ENCODE measurements at places on chromosomes 2 and 18.
A peak's percentile ranks its signal among the peaks of the same experiment; 100 is the strongest.

DNA sequence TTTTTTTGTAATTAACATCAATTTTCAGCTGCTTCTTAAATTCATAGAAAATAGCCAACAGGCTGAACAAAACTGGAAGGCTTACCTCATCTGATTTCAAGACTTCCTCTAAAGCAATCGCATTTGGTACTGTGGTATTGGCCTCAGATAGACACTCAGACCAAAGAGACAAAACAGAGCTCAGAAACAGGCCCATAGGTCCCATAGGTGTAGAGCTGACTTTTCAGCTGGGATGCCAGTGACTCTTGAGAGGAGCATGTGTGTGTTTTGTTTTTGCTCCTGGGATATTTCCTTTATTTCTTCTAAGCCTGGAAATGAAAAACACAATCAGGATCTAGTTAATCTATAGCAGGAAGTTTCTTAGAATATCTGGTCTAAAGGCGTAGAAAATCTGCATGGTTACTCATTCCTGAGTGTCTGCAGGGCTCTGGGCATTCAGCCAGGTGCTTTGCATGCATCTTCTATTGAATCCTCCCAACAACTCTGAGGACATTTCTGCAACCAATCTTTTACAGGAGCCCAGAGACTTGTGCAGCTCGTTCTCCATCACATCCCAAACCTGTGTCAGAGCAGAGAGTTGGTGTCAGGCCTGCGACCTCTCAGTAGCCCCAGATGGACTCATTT lies 190.8 kb downstream of the RTP5 start:
- no peak for DNase-seq

DNA sequence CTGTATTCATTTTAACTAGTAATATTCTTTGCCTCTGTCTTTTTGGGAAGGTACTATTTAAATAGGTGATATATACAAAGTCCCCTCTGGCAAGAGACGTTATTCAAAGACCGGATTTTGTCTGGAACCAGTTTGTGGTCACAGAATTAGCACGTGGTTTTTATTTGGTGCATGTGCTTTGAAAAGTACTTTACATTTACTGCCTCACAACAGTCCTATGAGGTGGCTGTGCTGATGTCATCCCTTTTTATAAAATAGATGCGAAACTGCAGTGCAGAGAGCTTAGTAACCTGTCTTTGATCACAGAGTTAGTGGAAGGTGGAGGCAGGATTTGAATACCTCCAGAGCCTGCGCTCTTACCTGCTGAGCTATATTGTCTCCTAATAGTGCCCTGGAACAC lies 4.0 kb downstream of the LPIN1 start:
- no peak for DNase-seq

DNA sequence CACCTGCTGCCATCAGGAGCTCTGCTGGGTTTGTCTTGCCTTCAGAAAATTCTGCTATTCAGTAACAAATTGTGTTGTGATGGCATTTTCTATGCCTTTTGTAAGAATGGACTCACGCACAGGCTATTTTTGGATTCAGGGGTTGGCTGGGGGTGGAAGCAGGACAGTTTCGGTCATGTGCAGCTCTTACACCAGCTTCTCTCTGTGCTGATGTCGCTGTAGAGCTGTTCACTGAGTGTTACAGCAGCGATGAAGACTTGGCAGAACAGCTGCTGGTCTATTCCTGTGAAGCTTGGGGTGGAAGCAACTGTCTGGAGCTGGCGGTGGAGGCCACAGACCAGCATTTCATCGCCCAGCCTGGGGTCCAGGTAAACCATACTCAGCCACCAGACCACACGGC lies 49.2 kb downstream of the TRPM8 start:
- no peak for DNase-seq

DNA sequence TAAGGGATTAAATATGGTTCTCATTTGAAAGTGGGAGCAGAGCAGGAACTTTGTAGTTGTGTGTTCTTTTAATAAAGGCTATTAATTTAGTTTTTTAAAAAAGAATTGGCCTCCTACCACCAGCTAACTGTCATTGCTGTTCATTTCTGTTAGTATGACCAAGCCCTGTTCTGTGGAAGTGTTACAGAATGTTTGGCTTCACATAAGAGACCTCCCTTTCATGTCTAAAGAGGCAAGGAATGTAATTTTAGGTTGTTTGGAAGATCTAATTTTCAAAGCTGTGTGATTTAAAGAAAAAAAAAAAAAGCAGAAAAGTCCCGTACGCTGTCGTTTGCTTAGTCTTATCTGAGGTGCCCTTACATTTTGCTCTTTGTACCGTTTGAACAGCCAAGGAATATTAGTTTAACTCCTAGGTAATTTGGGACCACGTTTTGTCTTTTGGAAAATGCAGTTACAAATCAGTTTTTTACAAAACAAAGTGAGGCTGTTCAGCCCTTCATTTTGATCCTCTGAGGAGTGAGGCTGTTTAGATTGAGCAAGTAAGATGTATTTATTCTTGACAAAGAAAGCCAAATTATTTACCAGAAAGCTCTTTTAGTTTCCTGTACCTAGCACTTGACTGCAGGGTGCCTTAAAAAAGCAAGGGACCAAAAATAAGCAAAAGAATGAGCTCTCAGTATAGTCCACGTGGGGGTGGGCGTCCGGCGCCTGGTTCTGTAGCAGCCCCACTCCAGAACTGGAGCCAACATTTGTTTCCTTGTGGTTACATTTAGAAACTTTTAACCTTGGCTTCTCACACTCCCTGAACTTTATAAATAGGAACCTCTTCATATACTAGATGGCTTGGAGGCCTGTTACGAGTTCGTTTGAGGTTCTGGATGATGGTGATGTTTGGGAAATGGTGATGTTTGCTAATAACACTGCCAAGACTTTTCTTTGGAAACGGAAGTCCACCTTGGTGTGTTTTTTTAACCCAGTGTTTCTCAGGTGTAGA lies 136.2 kb downstream of the FMNL2 start:
- no peak for DNase-seq

- no peak for DNase-seq
Measured at GRCh38 chr2:128320192-128320905, 1.7 kb upstream of the HS6ST1 start.

DNA sequence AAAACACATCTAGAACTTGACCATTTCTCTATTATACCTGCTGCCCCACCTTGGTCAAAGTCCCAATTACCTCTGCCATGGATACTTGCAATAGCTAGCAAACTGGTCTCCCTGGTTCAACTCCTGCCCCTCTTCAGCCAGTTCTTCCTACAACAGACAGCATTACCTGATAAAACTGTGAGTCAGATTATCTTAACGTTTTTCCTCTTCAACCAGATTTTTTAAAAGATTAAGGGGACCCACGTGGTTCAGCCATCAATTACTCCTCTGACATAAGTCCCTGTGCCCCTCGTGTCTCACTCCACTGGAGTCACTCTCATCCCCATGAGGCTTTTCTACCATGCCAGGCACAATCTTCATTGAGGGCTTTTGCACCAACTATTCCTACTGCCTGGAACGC lies 5.3 kb upstream of the ARHGAP15 start:
- DNase-seq: no peak

DNA sequence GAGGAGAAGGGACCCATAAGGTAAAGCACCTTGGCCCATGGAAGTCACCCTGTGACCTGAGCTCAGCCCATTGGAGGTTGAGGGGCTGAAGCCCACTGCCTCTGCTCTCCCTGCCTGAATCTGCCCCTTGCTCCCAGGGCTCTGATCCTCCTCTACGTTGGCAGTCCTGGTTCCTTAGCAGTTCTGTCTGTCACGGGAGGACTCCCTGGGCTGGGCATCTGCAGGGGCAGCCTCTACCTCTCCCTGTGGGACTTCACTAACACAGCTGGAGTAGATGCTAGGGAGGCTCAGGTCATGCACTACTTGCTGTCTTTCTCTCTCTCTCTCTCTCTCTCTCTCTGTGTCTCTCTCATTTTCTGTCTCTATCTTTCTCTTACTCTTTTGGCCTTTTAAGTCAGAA lies 8.7 kb downstream of the GYPC start:
- DNase-seq: no peak

DNA sequence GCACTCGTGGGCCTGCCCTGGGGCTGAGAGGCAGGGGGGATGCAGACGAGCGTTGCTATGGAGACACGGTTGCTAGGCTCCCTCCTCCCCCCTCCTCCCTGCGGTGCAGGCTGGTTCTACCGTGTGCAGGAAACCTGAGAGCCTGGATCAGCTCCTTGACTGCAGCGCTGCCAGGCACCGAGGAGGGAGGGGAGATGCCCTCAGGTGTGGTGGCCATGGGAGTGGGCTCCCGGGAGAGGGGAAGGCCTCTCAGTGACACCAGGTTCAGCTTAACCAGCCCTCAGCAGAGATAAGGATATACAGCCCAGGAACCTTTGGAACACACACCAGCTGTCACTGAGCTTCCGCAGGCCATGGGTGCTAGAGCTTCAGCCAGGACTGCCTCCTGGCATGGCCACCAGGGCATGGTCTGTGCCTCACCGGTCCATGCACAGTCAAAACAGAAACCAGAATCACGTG lies 124.4 kb upstream of the PXDN start:
- DNase-seq: no peak

DNA sequence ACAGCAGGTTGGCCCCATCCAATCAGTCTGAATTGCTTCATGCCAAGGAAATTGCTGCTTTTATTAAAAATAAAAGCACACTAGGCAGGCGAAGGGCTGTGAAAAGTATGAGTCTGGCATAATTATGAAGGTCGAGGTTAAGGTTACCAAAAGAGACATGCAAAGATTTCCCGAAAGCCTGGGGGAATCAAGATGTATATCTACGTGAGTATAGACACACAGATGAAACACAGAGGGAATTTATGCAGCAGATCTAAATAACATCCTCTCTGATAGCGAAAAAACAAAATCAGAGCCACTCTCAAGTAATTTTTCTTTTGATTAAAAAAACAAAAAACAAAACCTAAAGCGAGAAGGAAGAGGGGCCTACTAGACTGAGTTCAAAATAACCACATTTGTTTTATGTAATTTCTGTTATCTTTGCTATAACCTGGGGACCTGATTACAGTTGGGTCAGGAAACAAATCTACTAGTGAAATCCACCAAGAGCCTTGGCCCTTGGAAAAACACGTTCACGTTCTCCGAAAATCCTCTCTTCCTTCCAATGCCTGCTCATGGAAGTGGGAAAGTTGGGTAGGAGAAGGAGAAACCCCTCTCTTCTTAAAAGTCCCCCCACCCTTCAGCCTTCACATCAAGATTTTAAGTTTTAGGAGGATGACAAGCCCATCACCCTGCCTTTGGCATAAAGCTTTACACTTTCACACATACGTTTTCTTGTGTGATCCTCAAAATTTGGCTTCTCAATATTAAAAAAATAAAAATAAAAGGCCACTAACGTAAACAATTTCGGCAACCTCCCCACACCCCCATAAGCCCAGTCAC lies 1.4 kb downstream of the AAK1 start:
- no peak for DNase-seq

GRCh38 chr2:236551471-236552211 lies 18.0 kb upstream of the ACKR3 start:
- DNase-seq: no peak

GRCh38 chr2:146677280-146677679 lies 1167.5 kb upstream of the ACVR2A start:
- DNase-seq: no peak

DNA sequence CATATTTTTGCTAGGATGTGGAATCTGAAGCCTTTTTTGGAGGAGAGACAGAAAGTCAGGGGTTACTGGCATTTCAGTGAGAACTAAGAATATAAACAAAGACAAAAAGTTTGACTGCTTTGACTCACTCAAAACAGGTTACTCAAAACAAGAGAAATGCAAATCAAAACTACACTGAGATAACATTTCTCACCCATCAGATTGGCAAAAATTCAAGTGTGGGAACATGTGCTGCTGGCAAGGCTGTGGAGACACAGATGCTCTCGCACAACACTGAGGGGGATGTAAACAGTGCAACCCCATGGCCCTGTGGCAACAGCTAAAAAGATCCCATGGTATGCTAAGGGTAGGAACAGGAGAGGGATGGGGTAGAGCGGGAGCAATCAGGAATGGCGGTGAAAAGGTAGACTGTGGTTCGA lies 86.6 kb downstream of the DTNB start:
- DNase-seq: no peak

GRCh38 chr2:50346629-50347357 lies 685.1 kb downstream of the NRXN1 start:
- no peak for DNase-seq

GRCh38 chr2:217477583-217477982 lies 525.2 kb downstream of the TNS1 start:
- no peak for DNase-seq

GRCh38 chr2:149871091-149871885 lies 283.7 kb upstream of the MMADHC start:
- DNase-seq: no peak

- DNase-seq: peak; percentile 72
Measured at GRCh38 chr2:172226244-172227061, 123.8 kb upstream of the DLX2 start.

DNA sequence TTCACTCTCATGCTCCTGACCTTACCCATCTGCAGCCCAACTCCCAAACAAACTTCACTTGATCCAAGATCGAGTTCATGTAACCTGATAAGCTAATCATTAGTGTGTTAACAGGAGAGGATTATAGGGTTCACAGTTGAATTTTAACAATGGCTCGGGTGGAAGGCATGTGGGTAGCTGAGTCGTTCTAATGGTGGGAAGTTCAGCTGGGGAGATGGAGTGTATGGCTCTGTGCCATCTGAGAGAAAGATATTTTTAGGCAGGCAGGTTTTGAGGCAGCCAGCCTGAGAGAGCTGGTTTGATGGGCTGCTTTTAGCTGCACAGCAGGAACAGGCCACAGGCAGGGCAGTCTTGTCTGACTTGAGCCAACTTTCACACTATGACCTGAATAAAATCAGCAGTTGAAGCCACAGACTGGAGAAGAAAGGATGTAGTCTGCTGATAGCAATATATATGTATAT lies 17.7 kb upstream of the NFE2L2 start:
- DNase-seq: no peak

- no peak for DNase-seq
Measured at GRCh38 chr18:42536442-42536841, 579.0 kb downstream of the RIT2 start.

GRCh38 chr18:21593540-21594257 lies 6.8 kb downstream of the ESCO1 start:
- no peak for DNase-seq

DNA sequence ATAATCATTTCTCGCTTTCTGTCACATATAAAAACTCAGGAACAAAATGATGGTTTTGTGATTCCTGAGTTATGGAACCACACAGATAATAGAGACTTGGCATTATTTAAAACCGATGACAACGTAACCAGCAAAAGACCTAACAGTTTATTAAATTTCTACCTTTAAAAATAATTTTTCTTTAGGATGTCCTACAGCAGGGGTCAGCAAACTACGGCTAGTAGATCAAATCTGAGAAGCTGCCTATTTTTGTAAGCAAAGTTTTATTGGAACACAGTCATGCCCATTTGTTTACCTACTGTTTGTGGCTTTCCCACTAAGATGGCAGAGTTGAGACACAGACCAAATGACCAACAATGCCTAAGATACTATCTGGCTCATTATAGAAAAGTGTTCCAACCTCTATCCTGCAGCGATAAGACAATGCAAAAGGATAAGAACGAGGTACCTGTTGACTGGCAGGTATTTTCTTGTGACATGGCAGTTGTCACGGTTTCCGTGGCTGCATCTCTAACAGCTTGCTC lies 53.0 kb upstream of the ZFP36L2 start:
- no peak for DNase-seq

GRCh38 chr2:131058920-131059319 lies 34.3 kb downstream of the FAM168B start:
- DNase-seq: no peak
